ENCODE measurements at places on chromosomes 11 and 22.

- DNase-seq = no peak
These were observed 222.7 kb downstream of the SNX19 start for GRCh38 chr11:130693543-130693942.

- DNase-seq = no peak
These were observed 8.3 kb upstream of the HTR3B start for GRCh38 chr11:113896156-113896879.

- DNase-seq = no peak
These were observed 67.1 kb downstream of the PIWIL3 start for GRCh38 chr22:24707470-24707801.

GRCh38 chr11:5336331-5336730 is 7.0 kb downstream of the OR51B5 start:
- DNase-seq = no peak

GRCh38 chr11:19595840-19596751 is 116.5 kb upstream of the NAV2 start:
- DNase-seq = no peak

DNA sequence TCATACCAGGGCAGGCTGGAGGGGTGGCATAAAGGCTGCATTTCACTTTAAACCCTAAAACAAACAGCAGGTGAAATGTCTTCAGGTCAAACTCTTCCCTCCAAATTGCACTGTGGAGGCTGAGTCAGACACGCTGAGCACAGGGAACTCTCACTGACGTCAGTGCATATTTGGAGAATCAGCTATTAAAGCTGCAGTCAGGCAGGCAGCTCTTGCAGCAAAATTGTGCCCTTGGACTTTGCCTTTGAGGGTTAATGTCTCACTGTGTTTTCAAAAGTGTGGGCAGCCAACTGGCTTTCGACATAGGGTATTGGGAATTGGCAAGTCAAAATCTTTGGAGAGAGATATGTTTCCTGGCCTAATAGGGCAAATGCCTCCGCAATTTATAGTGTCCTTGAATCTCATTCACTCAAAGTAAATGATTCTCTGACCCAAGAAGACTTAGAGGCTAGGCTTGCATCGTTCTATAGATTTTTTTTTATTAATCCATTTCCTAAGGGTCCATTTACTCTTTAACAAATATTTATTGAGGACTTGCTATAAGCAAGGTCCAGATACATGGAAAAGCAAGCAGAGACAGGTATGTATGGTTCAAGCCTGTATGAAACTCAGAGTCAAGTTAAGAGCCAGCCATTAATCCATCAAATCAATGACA is 27.7 kb upstream of the SMCO4 start:
- no peak for DNase-seq

- DNase-seq = no peak
These were observed 20.2 kb upstream of the OR10A5 start for GRCh38 chr11:6825231-6825744.

- no peak for DNase-seq
These were observed 71.0 kb downstream of the PARVA start for GRCh38 chr11:12448131-12448939.

DNA sequence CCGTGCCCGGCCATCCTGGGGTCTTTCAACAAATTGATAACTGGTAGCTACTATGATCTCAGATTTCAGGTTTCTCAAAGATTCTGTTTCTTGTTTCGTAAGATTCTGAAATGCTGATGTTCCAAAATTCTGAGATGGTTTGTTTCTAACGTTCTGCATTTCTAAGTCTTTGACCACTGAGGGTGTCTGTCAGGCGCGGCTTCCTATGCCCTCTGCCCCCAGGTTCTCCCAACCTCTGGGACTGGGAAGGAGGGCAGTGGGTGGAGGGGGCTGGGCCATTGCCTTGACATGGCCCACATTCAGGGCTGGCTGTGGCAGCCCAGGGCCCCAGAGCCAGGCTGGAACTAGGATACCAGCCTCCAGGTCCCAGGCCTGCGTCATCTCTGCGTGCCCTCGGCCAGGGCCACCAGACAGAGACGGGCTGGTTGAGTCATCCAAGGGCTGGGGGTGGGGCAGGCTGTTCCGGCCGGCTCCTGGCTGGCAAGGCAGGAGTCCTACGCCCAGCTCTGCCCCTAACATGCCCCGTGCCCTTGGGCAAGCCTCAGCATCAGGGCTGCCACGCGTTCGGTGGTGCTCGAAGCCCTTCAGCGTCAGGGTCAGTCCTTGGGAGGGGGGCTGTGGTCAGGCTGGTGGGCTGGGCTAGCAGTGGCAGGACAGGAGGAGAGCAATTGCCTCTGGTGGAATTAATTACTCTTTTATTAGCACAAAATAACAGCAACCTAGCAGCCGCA is 5.2 kb downstream of the TMEM134 start:
- no peak for DNase-seq

DNA sequence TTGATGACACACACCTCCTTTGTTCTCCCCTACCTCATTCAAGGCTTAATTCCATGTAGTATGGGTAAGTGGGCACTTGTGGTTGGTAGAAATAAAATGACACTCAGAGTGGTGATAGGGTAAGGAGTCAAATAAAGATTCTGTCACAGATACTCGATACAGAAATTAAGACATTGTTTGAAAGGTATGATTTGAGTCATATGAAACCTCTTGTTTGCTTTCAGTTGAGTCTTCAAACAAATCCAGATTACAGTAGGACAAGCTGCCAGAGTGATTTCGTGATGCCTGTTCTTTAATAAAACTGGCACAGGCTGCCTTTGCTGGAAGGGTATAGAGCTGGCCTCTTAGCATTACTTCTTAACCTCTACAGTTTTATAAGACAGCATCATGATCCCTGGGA is 182.4 kb downstream of the SPON1 start:
- no peak for DNase-seq

- DNase-seq = no peak
These were observed 5.0 kb downstream of the PDGFB start for GRCh38 chr22:39239561-39240423.

- no peak for DNase-seq
These were observed 427.3 kb downstream of the TENM4 start for GRCh38 chr11:79013509-79013908.

DNA sequence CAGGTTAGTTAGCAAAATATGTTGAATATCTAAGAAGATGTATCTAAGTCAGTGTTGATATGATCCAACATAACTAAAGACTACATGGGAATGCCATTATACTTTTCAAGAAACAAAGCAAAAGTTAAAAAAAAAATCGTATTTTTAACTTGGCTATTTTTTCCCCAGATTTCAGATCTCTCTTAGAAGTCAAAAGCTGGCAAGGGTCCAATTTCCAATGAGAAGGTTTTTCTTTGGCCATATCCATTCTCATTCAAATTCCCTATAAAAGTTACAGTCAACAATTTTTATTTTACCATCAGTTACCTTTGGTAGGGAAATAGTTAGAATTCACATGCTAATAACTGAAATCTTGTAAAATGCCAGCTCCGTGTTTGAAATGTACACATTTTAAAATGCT is 70.5 kb upstream of the FAT3 start:
- no peak for DNase-seq

DNA sequence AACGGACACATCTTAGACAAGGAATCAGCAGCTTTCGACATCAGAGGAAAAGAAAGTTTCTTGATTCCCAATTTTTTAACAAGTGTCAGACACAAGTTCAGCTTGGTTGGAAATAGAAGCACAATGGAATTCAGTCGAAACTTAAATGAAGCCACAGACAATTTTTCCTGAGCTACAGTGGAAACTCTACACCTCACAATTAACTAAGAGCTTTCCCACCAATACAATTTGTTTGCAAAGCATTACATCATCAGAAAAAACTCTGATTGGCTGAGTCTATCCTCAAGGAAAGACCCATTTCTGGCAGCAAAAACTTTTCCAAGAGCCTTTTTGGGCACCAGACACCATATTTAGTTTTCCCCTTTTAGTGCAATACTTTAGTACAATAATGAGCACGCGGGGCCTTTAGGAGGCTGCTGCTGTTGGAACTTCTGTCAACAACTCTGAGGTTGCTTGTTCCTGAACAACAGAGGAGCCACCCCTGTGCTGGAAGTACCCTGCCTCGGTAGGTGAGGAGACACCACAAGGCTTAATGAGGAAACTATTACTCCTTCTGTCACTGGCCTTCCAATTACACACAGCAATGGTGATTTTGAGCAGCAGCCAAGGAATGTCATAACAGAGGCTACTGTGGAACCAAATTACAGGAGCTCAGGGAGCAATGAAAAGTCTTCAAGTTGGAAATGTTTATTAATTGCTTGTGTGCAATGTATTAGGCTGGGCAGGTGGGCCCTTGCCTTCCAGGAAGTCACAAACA is 61.9 kb upstream of the BARX2 start:
- no peak for DNase-seq

DNA sequence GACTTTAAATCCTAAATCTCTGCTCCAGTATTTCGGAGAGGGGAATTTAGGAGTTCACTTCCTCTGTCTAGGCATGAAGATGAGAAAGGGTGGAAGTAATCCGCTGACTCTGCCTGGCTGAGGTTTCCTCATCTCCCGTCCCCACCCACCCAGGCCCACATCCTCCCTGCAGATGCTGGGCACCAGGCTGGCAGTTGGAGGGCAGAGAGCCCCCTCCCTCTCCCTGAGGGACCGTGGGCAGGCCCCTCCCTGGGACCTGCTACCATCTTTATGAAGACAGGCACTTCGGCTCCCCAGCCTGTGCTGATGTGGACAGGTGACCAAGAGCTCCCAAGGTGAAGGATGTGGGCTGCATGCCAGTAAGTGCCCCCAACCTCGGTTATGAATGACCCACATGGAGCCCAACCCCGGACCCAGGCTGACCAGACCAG is 6.7 kb downstream of the CASTOR1 start:
- DNase-seq = no peak

DNA sequence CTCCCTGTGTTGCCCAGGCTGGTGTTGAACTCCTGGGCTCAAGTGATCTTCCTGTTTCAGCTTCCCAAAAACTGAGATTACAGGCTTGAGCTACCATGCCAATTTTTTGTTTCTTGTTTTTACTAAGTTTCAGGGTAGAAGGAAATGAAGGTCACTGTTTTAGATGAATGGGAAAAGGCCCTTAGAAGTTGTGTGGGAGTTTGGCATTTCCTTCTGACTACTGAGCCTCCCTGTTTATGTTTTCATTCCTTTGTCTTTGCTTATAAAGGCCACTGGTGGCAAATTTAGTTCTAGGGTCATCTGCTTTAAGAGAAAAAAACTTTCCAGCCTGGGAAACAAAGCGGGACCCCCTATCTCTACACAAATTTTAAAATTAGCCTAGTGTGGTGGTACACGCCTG is 22.1 kb downstream of the SRPRA start:
- DNase-seq = no peak

DNA sequence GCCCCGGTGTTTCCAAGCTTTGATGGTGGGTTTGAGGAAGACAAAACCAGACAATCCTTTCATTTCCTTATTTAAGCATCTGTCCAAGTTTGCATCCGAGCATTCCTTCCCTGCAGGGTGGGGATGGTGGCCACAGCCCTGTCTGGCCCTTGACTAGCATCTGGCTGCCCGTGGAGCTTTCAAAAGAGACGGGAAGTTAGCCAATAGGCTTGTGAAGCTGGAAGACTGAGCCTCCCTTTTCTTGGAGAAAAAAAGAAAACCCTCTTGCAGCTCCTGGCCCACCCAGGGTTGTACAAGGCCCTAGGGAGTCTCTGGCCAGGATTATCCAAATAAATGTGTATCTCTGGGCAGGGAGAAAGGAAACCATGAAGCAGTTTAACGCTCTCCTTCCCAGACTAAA is 60.6 kb downstream of the MICAL2 start:
- no peak for DNase-seq

GRCh38 chr11:126433989-126434949 is 78.8 kb downstream of the ST3GAL4 start:
- no peak for DNase-seq

- no peak for DNase-seq
These were observed 11.3 kb downstream of the RRM1 start for GRCh38 chr11:4105916-4106315.

GRCh38 chr11:6025056-6025455 is 5.5 kb downstream of the OR56A1 start:
- no peak for DNase-seq

GRCh38 chr11:108895579-108896480 is 231.0 kb downstream of the DDX10 start:
- DNase-seq = no peak
